Thymus (tissue), 14 donors: ENCODE measurements at places on chromosomes 16 and 17. TPM values are rescaled to one million over a fixed set of nuclear protein-coding genes. Genes with fewer than 3 reads are reported as not detected.

The ZPBP2 gene
- 0.11 TPM for polyA plus RNA-seq

The DNAH3 gene
- polyA plus RNA-seq = 0.30 TPM

The ARL5C gene
- polyA plus RNA-seq = 6.3 TPM

The KRT17 gene
- 2,044 TPM for polyA plus RNA-seq

The EPX gene
- polyA plus RNA-seq = 1.3 TPM

The ELMO3 gene
- 15.3 TPM for polyA plus RNA-seq

The IL32 gene
- polyA plus RNA-seq = 343 TPM

The FZD2 gene
- 1.7 TPM for polyA plus RNA-seq

The UTS2R gene
- polyA plus RNA-seq = 0.07 TPM

The TPPP3 gene
- 9.0 TPM for polyA plus RNA-seq

The GAST gene
- 77.6 TPM for polyA plus RNA-seq

The WNK4 gene
- polyA plus RNA-seq = 0.11 TPM
